Epithelial cell of alveolus of lung (primary cell): ENCODE measurements at places on chromosomes 3 and 15. TPM values are rescaled to one million over a fixed set of nuclear protein-coding genes. Genes with fewer than 3 reads are reported as not detected.

The TGM5 gene
- not detected in 2 replicates for total RNA-seq

The SV2B gene
- 0.13 TPM in 1 of 2 replicates, not detected in the other for total RNA-seq

The CPOX gene
- total RNA-seq: 23.0 and 32.3 TPM in 2 replicates

The MYLK gene
- total RNA-seq: 60.5 and 110 TPM in 2 replicates

The ANKRD63 gene
- total RNA-seq: not detected in 2 replicates

The ZDHHC3 gene
- total RNA-seq: 60.0 and 73.9 TPM in 2 replicates

The CASR gene
- not detected in 2 replicates for total RNA-seq

The STRA6 gene
- 0.80 and 13.1 TPM in 2 replicates for total RNA-seq

The ZNF860 gene
- 0.52 and 1.5 TPM in 2 replicates for total RNA-seq

The C2CD4B gene
- total RNA-seq: 0.13 and 4.1 TPM in 2 replicates

The CDC25A gene
- total RNA-seq: 1.8 and 12.0 TPM in 2 replicates

The GOLGA8A gene
- total RNA-seq: 1.8 and 12.3 TPM in 2 replicates

The PDIA5 gene
- total RNA-seq: 22.6 and 50.9 TPM in 2 replicates

The LINS1 gene
- 6.1 and 21.6 TPM in 2 replicates for total RNA-seq

The CLDN16 gene
- total RNA-seq: 0.26 TPM in 1 of 2 replicates, not detected in the other

The GOLGA8Q gene
- 0.24 TPM in 1 of 2 replicates, not detected in the other for total RNA-seq

The CCDC13 gene
- 1.8 and 2.2 TPM in 2 replicates for total RNA-seq

The REC114 gene
- not detected in 2 replicates for total RNA-seq

The TRPM1 gene
- total RNA-seq: not detected in 2 replicates

The RARB gene
- 20.8 and 30.8 TPM in 2 replicates for total RNA-seq

The TEX55 gene
- total RNA-seq: not detected in 2 replicates

The GOLGA8S gene
- not detected in 2 replicates for total RNA-seq

The PLA2G4D gene
- total RNA-seq: not detected in 2 replicates

The ADGRG7 gene
- total RNA-seq: not detected in 2 replicates

The PEX5L gene
- not detected in 2 replicates for total RNA-seq

The ECE2 gene
- not detected in 2 replicates for total RNA-seq

The CTXND1 gene
- 1.1 TPM in 1 of 2 replicates, not detected in the other for total RNA-seq

The GABRR3 gene
- total RNA-seq: not detected in 2 replicates

The ZPLD1 gene
- 0.26 TPM in 1 of 2 replicates, not detected in the other for total RNA-seq

The EPHB1 gene
- total RNA-seq: 0.24 and 0.65 TPM in 2 replicates

The ACOX2 gene
- 3.1 and 9.1 TPM in 2 replicates for total RNA-seq

The ABCC5 gene
- 6.1 and 9.7 TPM in 2 replicates for total RNA-seq

The HYAL1 gene
- 1.3 and 4.5 TPM in 2 replicates for total RNA-seq

The GOLGA6L10 gene
- total RNA-seq: 0.13 TPM in 1 of 2 replicates, not detected in the other

The PLA2G4E gene
- not detected in 2 replicates for total RNA-seq

The ARGFX gene
- not detected in 2 replicates for total RNA-seq

The HDC gene
- total RNA-seq: not detected in 2 replicates

The CEP97 gene
- 6.5 and 10.1 TPM in 2 replicates for total RNA-seq

The CCDC54 gene
- total RNA-seq: not detected in 2 replicates

The NCKIPSD gene
- total RNA-seq: 29.9 and 38.8 TPM in 2 replicates

The SERINC4 gene
- not detected in 2 replicates for total RNA-seq

The CNTN6 gene
- under 0.01 TPM in 1 of 2 replicates, not detected in the other for total RNA-seq

The ERICH6 gene
- 0.48 TPM in 1 of 2 replicates, not detected in the other for total RNA-seq

The LRRN1 gene
- 0.40 and 4.0 TPM in 2 replicates for total RNA-seq

The CCR3 gene
- total RNA-seq: not detected in 2 replicates

The CHRNA3 gene
- not detected in 2 replicates for total RNA-seq

The SPESP1 gene
- total RNA-seq: 4.4 TPM in 2 replicates

The FANCD2OS gene
- total RNA-seq: not detected in 2 replicates
